Suppressor macrophage treated with lipopolysaccharide for 4 hours (primary cell): ENCODE measurements at places on chromosomes 2 and 18.

DNA sequence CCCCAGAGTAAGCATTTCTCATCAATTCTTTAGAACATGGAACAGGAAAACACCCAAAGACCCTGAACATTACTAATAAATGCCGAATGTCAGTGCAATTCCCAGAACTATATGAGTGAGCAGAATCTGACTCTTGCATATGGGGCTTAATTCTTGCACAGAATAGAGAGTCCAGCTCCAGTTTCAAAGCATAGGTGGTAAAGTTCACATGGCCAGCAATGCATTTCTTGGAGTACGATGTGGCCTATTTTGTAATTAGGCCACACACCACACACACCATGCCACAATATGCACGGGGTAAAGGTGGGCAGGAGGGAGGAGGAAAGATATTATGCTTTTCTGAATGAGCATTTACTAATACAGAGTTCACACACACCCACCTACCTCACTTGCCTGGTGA, 56.5 kb downstream of the PLA2R1 start:
- no peak for DNase-seq

GRCh38 chr2:174333017-174333371, 1.8 kb upstream of the SP9 start:
- DNase-seq = no peak

- no peak for DNase-seq
Observed at GRCh38 chr2:144396318-144396717, 123.6 kb downstream of the ZEB2 start.

DNA sequence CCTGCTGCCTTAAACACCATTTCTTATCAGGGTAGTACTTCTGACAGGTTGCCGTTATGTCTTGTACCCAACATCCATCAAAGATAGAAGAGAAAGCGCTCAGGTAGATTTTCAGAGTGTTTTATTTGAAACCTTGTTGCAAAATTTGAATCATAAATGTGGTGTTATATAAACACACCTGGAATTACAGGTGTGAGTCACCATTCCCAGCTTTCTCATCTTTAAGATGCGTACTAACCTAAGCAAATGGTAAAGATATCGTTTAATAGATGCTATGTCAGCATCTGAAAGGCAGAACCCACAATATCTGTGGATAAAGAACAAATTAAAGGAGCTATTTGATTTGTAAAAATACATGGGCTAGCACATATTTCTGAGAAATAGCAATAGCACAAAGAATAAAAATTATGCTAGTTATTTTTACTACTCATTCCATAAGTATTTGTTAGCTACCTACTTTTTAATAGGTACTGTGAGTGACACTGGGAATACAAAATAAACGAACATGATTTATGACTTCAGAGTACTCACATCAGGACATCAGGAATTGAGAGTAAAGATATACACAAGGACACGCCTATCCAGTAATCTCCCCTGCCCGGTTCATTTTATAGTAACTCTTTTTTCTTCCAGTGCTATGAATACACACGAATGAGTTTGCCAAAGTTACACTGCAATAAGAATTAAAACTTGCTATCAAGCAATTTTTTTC, 193.8 kb downstream of the RBM43 start:
- DNase-seq = no peak

DNA sequence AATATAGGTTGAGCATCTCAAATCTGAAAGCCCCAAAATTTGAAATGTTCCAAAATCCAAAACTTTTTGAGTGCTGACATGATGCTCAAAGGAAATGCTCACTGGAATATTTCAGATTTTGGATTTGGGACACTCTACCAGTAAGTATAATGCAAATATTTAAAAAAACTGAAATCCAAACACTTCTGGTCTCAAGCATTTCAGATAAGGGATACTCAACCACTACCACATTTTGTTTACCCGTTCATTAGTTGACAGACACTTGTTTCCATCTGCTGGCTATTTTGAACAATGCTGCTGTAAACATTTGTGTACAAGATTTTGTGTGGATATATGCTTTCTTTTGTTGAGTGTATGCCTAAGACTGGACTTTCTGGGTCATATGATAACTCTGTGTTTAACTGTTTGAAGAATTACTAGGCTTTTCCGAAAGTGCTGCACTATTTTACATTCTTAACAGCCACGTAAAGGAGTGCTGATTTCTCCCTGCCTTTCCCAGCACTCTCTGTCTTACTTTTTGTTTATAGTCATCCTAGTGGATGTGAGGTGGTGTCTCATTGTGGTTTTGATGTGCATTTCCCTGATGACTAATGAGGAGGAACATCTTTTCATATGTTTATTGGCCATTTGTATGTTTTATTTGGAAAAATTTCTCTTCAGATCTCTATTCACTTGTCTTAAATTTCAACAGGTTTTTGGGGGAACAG, 19.5 kb upstream of the DCDC2C start:
- DNase-seq = no peak

- no peak for DNase-seq
Observed at GRCh38 chr2:147712051-147712450, 132.8 kb upstream of the ACVR2A start.

DNA sequence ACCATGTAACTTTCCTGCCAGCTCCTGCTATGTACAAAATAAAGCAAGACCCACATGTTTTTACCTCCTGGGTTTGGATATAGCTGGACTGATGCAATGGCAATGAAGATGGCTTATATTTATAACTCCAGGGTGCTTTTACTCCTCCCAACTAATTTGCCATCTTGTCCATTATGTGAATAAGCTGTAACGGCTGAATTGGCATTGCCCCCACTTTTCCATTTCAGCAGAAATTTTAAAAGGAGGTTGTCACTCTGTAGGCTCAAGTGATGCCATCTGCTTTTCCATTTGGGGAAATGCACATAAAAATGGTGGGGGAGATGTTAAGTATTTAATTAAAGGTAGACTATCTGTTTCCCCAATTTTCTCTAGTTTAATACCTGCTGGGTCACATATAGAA, 345.5 kb downstream of the ERBB4 start:
- DNase-seq = no peak

- DNase-seq = no peak
Observed at GRCh38 chr2:2157400-2157799, 173.7 kb downstream of the MYT1L start.
